Mesothelial cell of epicardium (in vitro differentiated cells): ENCODE measurements at places on chromosomes 16 and 17. TPM values are rescaled to one million over a fixed set of nuclear protein-coding genes. Genes with fewer than 3 reads are reported as not detected.

GRCh38 chr17:39082482-39082881, 69.0 kb downstream of the PLXDC1 start:
- no peak for DNase-seq

Gene SPNS1
- total RNA-seq, result 44.5 to 45.9 TPM (median 44.5 TPM) in 3 replicates

DNA sequence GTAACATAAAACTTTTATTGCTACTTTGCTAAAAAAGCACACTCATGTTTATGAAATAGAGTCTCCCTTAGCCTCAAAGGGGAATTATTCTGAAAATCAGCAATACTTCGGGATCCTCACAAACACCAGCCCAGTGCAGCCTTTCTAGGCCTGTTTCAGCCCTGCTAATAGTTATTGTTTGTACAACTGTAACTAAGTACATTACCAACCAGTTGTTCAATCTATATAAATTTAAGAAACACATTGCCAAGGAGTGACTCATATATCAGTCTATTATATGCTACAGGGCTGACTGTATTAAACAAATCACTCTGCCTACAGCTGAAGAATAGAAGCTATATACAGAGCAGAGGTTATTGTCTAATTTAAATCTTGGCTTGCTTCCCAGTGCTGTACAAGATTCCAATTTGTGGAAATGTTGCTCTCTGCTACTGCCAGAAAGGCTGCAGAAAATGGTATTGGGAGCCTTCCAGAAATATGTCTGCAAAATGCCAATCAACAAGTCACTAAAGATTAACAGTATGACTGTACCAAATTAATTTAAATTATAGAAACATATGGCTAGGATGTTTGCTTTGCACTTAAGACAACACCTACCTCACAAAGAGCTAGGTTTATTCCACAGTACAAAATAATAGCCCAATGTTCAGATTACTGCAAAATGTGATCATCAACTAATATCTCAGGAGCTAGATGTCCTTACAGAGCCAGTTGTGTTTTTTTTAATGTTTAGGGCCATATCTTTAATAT, 49.7 kb downstream of the TOX3 start:
- DNase-seq, result no peak

- no peak for DNase-seq
Observed at GRCh38 chr17:8354236-8354635, 14.6 kb downstream of the ODF4 start.
